Gastroesophageal sphincter (tissue), 4 donors: ENCODE measurements at places on chromosomes 12 and 14.

DNA sequence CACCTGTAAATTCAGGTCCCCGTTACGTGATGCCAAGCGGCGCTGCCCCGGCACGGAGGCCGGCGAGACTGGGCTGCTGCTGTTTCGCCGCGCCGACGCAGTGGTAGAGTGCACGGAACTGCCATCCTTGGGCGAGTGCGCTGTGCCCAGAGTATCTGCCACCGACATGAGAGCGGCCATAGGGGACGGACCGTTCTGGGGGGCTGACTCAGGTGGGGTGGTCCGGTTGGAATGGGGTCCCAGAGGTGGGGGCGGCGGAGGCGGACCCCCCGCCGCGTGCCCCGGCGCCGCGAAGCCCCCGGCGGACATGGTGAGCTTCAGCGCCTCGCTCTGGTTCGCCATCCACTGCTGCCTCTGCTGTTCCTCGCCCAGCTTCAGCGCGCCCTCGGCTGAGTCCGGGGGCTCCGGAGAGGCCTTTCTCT lies 2.8 kb downstream of the IRF2BPL start:
- ATAC-seq: no peak

DNA sequence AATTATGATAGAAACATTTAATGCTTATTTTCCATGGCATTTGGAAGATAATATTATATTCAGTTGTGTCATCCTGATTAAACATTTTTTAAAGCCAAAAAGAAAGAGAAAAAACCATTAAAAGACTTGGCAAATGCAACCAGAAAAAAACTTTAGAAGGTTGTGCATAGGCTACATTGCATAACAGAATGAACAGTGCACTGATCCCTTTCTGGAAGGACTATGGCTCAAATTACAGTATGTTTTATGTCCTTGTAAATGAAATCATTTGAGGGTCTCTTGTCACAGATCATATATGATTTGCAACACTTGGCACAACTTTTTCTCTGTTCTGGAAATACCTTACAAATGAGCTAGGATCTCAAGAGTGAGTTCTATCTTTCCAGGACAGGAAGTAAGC lies 275.2 kb upstream of the FLRT2 start:
- ATAC-seq: no peak

- no peak for ATAC-seq
Measured at GRCh38 chr12:71602761-71603577, 60.7 kb downstream of the ZFC3H1 start.

GRCh38 chr14:67483579-67484285 lies 4.8 kb downstream of the TMEM229B start:
- ATAC-seq: no peak

GRCh38 chr12:4135919-4136605 lies 137.5 kb upstream of the CCND2 start:
- peak; percentile 46 for ATAC-seq

DNA sequence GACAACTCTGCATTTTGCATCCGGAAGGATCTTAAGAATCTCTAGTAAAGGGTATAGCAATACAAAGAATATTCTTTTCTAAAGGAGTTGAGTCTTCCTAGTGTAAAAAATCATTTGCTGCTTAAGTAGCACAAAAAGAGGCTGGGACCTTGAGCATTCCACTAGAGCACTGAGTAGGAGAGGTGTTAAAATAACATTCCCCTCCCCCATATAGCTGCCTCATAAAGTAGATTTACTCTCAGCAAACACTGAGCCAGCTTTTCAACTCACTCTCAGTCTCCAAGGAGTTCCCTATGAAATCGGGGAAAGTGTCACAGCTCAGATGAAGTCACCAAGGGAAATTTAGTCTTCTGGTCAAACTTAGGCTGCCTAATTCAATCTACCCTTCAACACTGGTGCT lies 592.7 kb downstream of the ETNK1 start:
- no peak for ATAC-seq

DNA sequence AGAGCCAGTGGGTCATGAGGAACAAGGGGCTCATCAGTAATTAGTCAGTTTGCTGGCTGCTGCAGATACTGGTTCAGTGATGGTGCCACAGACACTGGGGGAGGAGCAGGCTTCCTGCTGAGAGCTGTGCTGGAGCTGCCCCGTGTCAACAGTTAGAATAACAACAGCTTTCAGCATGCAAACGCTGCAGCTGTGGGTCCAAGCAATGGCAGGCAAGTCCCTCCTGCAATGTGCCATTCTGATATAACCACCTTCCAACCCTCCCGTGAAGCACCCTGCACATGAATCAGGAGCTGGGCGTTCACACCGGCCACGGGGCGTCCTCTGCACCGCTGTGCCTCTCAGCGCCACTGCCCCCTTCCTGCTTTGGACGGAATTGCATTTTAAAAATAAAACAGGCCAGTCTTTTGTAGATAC lies 258.4 kb upstream of the SFSWAP start:
- no peak for ATAC-seq
